ENCODE measurements at places on chromosomes 5 and 9. TPM values are rescaled to one million over a fixed set of nuclear protein-coding genes. Genes with fewer than 3 reads are reported as not detected.
A peak's percentile ranks its signal among the peaks of the same experiment; 100 is the strongest.

Gene GARIN3
- not detected for total RNA-seq

GRCh38 chr9:131899296-131900228 lies 159.7 kb upstream of the RAPGEF1 start:
- DNase-seq: no peak

DNA sequence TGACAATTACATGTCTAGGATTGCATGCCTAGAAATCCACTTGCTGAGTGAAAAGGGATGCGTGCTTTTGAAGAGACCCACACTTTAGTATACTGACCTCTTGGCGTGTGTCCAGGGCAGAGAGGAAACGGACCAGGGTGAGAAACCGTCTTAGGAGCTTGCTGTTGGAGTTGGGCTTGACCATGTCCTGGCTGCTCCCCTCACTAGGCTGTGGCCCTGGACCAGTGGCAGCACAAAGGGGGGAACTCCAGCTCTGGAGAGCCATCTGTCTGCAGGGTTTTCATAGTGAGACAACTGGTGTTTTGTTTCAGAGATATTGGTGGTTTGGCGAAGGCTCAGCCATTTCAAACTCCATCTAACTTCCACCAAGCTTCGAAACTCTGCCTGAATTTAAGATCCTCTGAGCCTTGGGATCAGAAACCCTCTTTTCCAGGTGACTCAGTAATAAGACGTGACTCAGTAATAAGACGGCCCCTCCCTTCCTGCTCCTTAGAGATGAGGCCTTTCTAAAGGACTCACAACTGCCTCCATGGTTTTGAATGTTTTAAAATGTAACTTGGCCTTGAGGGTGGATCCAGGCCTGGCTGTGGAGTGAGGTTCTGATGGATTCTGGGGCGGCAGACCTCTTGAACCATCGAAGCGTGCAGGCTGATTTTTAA lies 165.8 kb downstream of the MELK start:
- DNase-seq: peak; percentile 31

DNA sequence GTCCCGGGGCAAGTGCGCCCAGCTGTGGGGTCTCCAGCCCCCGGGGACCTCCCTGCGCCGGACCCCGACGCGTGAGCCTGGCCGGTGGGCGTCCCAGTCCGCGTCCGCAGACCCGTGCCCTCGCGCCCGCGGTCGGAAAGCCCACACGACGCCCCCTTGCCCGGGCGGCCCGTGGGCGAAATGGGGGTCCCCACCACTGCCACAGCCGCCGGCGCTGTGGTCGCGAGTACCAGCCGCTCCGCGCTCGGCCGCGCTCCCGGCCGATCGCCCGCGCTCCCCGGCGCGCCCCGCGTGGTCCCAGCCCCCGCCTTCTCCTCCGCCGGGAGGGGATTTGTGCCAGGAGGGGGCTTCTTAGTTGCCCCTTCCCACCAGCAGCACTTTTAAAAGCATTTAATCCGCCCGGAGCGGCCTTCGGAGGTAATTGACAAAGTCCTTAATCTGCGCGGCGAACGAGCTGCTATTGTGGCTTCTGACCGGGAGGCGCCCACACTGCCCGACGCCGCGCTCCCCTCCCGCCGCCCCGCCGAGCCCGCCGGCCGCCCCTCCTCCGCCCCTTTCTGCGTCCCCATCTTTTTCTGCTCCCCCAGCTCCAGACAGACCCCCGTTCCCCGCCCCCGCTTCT lies 469 bp upstream of the FIBCD1 start:
- peak; percentile 23 for DNase-seq

DNA sequence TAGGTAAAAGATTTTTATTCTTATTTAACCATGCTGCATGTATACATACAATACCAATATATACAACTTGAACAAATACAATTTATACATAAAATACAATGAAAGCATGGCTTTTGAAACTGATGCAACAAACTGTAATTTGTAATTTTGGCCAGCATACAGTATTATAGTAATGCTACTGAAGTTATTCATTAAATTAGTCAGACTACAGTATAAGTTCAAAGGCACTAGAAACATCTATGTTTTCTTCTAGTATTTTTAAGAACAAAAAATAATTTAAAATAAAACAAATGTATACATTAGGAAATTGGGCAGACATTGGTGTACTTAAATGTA lies 18.8 kb downstream of the IL4 start:
- DNase-seq: no peak

Gene TAF11L5
- total RNA-seq: not detected

GRCh38 chr5:67033880-67034651 lies 162.5 kb downstream of the CD180 start:
- DNase-seq: no peak

- DNase-seq: no peak
Observed at GRCh38 chr9:123584202-123585176, 228.5 kb downstream of the CRB2 start.

GRCh38 chr9:88538311-88539085 lies 3.5 kb downstream of the NXNL2 start:
- DNase-seq: no peak

GRCh38 chr9:76516350-76516749 lies 57.4 kb downstream of the GCNT1 start:
- DNase-seq: peak; percentile 5

DNA sequence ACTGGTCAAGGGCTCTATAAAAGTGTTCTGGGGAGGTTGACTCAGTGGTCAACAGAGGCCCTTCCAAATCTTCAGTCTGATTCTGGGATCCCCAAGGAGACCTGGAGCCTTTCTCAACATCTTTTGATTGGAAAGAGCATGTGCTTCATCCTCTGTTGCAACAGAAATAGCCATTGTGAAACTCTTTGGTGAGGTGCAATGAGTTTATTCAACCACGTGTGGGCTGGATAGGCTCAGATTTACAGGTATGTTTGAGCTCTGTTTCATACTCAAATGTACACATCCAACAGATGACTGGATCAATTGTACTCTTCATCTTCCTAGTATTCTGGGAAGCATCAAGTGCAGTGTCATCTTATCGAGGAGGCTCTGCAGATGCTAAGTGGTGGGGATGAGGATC lies 60.5 kb downstream of the CTSL start:
- no peak for DNase-seq

Gene TRIO
- total RNA-seq: 69.5 TPM

Gene SLC46A2
- total RNA-seq: not detected
